ENCODE measurements at places on chromosomes 13 and 19. TPM values are rescaled to one million over a fixed set of nuclear protein-coding genes. Genes with fewer than 3 reads are reported as not detected.

The TEX26 gene
- not detected for total RNA-seq

The TMPRSS9 gene
- not detected for total RNA-seq

The ZNF528 gene
- total RNA-seq: 6.2 TPM

The DDX49 gene
- total RNA-seq: 53.9 TPM
